GOT3 (cell line): ENCODE measurements at places on chromosomes 7 and 10.

DNA sequence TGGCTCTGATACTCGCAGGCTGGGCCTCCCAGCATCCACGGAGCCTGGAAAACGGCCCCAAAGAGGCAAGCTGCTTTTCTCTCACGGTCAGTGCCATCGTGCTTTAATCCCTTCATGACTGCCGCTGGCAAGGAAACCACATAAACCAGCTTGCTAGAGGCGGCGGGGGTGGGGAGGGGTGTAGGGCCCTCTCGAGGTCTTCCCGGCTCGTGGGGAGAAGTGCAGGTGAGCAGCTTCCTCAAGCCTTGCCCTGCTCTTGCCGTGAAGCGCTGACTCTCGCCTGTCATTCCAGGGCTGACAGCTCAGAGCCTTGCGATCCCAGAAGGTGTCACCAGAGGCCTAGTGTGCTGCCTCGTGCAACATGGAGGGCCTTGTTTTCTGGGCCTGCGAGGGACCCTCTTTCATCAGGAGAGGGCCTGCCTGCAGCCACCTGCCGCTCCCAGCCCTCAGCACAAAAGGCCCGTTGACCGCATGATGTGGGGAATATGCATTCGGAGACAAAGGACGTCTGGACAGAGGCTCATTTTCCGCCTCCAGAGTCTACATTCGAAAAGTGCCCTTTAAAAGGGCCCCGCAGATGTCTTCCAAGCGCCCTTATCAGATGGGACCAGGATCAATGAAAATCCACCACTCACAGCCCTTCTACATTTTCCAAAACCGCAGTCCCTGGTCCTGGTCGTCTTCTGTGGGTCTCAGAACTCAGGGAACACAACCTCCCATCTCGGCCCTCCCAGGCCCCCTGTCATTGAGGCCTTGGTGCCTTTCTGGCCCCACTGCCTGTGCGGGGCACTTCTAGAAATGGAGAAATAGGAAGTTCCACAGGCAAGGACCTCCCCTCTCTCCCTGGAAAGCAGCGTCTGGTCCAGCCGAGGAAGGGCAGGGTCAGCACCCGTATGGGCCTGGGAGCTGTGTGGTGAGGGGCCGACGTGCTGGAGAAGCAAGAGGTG, 58.7 kb downstream of the ZRANB1 start:
- no peak for DNase-seq

DNA sequence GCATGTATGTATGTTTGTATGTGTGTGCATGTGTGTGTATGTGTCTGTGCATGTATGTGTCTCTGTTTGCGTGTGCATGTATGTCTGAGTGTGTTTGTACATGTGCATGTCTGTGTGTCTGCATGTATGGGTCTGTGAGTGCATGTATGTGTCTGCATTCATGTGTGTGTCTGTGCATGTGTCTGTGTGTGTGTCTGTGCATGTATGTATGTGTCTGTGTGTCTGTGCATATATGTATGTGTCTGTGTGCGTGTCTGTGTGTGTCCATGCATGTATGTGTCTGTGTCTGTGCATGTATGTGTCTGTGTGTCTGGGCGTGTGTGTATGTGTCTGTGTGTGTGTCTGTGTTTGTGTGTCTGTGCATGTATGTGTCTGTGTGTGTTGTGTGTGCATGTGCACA, 49.9 kb upstream of the DIP2C start:
- DNase-seq, result no peak

DNA sequence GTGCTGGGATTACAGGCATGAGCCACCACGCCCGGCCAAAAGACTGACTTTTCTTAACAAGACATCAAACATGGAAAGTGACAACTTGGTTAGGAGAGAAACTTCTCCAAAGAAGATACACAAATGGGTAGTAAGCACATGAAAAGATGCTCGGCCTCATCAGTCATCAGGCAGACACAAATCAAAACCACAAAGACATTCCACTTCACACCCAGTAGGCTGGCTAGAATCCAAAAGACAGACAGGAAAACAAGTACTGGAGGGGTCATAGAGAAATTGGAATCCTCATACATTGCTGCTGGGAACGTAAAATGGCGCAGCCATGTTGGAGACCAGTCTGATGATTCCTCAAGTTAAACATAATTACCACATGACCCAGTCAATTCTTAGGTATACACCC, 16.4 kb downstream of the SEPHS1 start:
- DNase-seq, result no peak

- DNase-seq, result no peak
Measured at GRCh38 chr10:385571-386300, 250.5 kb downstream of the ZMYND11 start.

DNA sequence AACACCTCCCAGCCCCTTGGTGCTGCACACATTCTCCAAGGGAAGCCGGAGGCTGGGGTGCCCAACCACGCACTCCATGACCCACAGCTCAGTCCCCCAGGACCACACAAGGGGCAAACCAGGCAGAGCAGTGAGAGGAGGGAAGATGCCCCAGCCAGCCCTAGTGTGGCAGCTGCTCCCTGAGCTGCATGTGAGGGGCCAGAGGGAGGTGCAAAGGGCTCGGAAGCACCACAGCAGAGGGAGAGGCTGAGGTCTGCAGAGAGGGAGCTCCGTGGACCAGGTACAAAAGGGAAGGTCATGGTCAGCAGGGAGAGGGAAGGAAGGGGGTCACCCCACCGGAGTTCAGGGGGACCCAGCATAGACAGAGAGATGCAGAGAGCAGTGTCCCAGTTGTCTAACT, 1.5 kb upstream of the CALML5 start:
- no peak for DNase-seq

DNA sequence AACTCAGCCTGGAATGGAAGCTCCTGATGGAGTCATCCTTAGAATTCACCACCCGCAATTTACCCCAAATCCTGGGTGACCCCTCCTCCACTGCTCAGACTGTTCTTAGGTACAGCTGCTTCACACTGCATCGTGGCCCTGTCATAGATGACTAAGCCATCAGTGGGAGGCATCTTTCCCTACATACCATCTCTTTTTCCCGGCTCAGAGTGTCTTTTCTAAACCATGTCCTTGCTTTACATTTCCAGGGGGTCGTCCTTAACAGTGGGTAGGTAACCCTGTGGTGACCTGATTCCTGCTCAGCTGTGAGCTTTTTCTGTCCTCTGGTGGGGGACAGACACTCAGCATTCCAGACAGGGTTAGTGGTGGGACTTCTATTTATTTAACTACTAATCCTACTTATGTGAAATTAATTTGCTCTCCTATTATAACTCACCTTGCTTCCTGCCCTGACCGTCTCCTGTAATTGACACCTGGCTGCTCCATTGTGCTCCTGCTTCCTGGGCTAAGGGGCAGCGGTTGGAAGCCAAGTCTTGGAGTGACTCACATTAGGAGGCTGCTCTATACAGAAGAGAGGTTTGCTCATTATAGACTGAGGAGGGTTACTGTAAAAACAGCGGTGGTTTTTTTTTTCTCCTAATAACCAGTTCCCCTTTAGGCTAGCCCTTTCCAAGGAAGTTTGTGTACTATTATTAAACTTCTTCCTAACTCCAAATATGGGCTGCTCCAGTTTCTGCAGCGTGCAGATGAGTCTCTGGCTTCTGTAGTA, 40.6 kb downstream of the PYROXD2 start:
- no peak for DNase-seq

- no peak for DNase-seq
Measured at GRCh38 chr7:152478140-152478539, 42.3 kb upstream of the KMT2C start.

DNA sequence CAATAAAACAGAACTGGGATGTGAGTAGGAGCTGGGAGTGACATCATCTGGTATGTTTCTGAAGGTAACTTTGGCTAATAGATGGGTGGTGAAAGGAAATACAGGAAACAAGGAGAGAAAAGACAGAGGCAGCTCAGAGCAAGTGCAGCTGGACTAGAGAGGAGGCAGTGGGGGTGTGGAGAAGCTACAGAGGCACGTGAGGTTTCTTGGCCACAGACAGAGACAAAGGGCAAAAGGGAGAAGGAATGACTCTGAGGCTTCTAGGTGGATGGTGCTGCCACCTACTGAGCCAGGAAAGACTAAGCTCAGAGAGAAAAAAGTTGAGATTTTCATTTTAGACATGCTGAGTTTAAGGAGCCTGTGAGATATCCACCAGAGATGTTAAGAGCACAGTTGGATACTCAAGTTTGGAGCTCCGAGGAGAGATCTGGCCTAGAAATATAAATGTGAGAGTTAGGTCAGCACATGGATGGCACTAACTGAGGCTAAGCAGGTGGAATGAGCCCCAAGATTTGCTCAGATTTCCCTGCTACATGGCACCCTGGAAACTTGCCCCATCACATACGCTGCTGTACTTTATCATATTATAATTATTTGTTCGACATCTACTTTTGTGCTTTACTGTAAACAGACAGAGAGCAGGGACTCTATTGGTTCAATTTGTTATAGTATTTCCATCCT, 293.0 kb upstream of the IMMP2L start:
- DNase-seq, result no peak
